ENCODE measurements at places on chromosomes 1 and 21. TPM values are rescaled to one million over a fixed set of nuclear protein-coding genes. Genes with fewer than 3 reads are reported as not detected.

Gene HSPA6
- total RNA-seq: 0.18 TPM

Gene CHIT1
- not detected for total RNA-seq

Gene LCE6A
- total RNA-seq: not detected

Gene CR1L
- not detected for total RNA-seq

Gene DIO1
- total RNA-seq: not detected

Gene GNPAT
- 80.1 TPM for total RNA-seq

Gene FMN2
- total RNA-seq: 32.6 TPM

Gene HLX
- 8.3 TPM for total RNA-seq

Gene LRIF1
- 35.4 TPM for total RNA-seq

Gene KRTAP19-3
- not detected for total RNA-seq

Gene ZNF672
- 27.7 TPM for total RNA-seq

Gene FCRL6
- not detected for total RNA-seq

Gene FMO1
- total RNA-seq: not detected

Gene ARHGEF11
- 21.8 TPM for total RNA-seq

Gene PADI3
- total RNA-seq: 3.6 TPM

Gene AMY2A
- total RNA-seq: not detected
